ENCODE measurements at places on chromosomes 5 and 9. TPM values are rescaled to one million over a fixed set of nuclear protein-coding genes. Genes with fewer than 3 reads are reported as not detected.

TAF11L5 gene
- total RNA-seq, result not detected

- H3K27ac ChIP-seq, result no peak overlapping the region
- no peaks in the 10 kb centered on the region for H3K27me3 ChIP-seq
- no peak overlapping the region for H3K4me3 ChIP-seq
- peaks cover 11% of the 10 kb centered on the region for H3K4me1 ChIP-seq
Observed at GRCh38 chr9:133461975-133462374, 2.2 kb downstream of the CACFD1 start.

DNA sequence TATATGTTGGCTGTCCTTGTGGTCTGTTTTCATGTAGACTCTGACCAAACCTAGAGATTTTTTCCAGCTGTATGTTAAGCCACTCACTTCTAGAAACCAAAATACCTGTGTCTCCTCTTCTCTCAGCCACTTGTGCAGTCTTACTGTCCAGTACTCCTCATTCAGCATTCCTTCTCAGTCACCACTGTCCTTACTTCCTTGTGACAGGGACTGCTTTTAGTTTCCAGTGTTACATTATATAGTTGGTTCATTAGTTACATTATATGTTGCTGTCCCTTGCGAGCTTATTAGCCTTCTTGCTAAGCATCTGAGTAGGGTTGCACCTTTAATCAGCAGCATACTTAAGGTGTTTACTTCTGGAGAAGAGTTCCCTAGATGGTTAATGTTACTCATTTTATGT lies 4.3 kb downstream of the ATP6V1G1 start:
- H3K4me1 ChIP-seq, result peaks cover 14% of the 10 kb centered on the region
- H3K4me3 ChIP-seq, result no peak overlapping the region
- no peaks in the 10 kb centered on the region for H3K27me3 ChIP-seq
- DNase-seq, result no peak

SPRY4 gene
- 5.7 TPM for total RNA-seq

IL3 gene
- total RNA-seq, result not detected

GRCh38 chr5:7759951-7760580 lies 90.9 kb downstream of the CFAP90 start:
- no peaks in the 10 kb centered on the region for H3K36me3 ChIP-seq
- no peak overlapping the region for H3K4me3 ChIP-seq
- no peak for DNase-seq
- H3K27ac ChIP-seq, result no peak overlapping the region
- H3K4me1 ChIP-seq, result no peaks in the 10 kb centered on the region

POC5 gene
- total RNA-seq, result 4.4 TPM

GRCh38 chr5:115532517-115532916 lies 12.1 kb downstream of the FEM1C start:
- H3K27me3 ChIP-seq, result no peaks in the 10 kb centered on the region
- no peak overlapping the region for H3K27ac ChIP-seq
- DNase-seq, result no peak
- no peaks in the 10 kb centered on the region for H3K36me3 ChIP-seq

- H3K4me3 ChIP-seq, result no peak overlapping the region
- DNase-seq, result no peak
- no peaks in the 10 kb centered on the region for H3K36me3 ChIP-seq
Observed at GRCh38 chr5:128408622-128409021, 129.4 kb downstream of the FBN2 start.

CCDC183 gene
- 3.1 TPM for total RNA-seq

LCN15 gene
- not detected for total RNA-seq

Data from pancreas (tissue), 10 donors.